ENCODE measurements at places on chromosomes 1 and 21.
A peak's percentile ranks its signal among the peaks of the same experiment; 100 is the strongest.

DNA sequence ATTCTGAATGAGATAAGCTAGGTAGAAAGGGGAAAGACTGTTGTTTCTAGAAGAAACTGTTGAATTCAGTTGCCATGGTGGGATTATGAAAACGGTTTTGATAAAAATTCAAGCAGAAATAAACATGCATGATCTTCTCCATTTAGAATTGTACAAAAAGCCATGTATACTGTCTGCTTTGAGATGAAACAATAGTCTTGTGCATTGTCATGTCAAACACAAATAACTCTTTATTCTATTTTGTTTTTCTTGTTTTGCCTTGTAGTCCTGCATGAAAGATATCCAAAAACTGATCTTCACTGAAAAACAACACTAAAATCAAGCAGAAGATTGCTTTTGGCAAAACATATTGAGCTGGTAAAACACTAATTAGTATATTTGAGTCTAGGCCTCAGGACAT, 659.9 kb downstream of the LTN1 start:
- DNase-seq: no peak

- DNase-seq: no peak
Measured at GRCh38 chr1:89361681-89362080, 2.2 kb upstream of the GBP6 start.

- DNase-seq: peak; percentile 26
Measured at GRCh38 chr21:42081138-42081537, 10.0 kb downstream of the UMODL1 start.

- no peak for DNase-seq
Measured at GRCh38 chr1:169933984-169934725, 40.5 kb upstream of the SCYL3 start.

DNA sequence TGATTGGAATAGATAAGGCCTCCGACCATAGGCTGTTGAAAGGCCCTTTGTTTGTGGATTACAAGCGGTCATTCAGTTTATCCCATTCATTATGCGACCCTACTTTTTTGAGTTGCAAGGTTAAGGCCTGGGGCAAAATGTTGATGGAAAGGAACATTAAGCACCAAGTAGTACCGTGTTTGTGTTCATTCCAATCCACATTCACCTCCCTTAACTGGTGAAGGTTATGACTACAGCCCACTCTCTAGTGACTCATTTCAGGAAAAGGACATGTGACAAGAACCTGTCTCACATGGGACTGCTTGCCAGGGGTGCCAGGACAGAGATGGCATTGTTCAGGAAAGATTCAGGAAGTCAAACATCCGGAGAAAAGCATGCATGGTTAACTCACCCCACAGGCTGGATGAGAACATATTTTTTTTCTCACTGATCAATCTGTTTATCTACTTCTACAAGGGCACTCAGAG, 81.6 kb downstream of the CD58 start:
- no peak for DNase-seq

DNA sequence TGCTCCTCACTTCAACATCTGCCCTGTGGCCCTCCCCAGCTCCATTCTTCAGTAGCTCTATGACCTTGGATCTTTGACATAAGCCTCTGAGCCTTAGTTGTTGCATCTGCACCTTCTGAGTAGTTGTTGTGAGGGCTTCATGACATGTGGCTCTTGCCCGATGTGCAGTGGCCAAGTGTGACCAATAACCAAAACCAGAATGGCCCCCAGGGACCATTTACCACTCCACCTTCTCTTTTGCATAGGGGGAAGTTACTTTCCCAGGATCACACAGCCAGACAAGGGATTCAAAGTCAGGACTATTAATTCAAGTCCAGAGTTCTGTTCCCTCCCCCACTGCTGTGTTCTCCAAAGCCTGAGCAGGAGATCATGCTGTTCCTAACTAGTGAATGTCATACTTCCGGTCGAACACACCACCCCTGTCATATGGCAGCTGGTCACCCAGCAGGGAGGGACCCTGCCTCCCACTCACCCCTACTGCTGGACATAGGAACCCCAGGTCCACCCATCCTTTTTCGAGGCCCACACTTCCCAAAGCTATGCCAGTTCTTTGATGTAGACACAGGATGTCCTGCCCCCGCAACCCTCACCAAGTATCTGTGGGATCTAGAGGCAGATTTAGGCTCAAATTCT, 4.0 kb downstream of the FGR start:
- no peak for DNase-seq

- peak; percentile 21 for DNase-seq
Measured at GRCh38 chr1:66283622-66284041, 250.3 kb upstream of the SGIP1 start.

DNA sequence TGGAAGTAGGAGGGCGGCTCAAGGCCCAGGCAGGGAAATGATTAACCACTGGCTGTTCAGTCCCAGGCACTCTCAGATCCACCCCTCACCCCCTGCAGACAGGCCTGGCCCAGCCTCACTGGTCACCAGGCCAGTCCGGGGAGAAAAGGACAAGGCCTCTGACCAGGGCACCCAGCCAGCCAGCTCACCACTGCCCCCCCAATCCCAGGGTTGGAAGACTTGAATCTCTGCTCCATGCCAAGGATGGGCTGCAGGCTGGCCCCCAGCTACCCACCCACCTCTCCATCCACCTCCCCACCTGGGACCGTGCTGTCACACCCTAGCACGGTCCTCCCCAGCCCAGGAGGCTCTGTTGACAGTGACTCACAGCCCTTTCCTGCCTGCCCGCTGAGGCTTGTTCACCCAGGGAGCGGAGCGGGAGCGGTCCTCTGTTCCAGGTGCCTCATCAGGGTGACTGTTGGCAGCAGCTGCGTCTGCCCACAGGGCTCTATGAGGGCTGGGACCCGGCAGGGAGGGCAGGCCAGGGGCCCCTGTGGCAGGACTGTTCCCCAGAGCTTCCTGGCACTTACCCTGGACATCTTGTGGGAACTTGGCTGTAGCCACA, 2.2 kb downstream of the LAD1 start:
- no peak for DNase-seq

GRCh38 chr1:56576880-56577405, 2.4 kb downstream of the PLPP3 start:
- DNase-seq: peak; percentile 60

DNA sequence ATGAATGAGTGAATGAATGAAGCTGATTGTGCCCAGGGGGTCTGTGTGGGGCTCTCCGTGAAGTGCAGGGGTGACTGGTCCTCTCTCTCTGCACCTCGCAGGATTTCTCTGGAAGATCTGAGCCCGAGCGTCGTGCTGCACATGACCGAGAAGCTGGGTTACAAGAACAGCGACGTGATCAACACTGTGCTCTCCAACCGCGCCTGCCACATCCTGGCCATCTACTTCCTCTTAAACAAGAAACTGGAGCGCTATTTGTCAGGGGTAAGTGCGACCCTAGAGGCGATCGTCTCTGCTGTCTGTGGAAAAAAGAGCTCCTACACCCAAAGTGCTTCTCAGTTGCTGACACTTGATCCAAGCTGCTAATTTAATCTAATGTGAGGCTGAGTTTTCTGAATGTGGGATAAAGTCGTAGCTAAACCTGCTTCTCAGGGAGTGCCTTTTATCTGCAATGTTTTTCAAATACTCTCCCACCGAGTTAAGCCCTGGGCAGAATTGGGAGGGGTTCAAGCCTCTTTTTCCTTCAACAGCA, 101.7 kb downstream of the HUNK start:
- no peak for DNase-seq

DNA sequence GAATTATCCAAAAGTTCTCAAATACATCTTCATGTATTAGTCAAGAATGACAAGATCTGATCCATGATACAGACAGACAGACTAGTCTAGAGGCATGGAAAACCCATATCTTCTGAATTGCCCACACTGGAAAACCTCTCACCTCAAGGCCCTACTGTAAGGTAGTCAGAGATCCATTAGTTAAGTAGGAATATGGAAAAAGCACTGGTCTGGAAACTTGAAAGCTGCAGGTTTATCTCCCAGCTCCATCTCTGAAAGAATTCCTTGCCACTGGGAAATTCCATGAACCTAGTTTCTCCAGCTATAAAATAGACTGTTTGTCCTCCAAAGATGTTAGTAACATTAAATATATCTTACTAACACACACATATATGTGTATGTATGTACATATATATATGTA, 169.2 kb downstream of the AKT3 start:
- no peak for DNase-seq

DNA sequence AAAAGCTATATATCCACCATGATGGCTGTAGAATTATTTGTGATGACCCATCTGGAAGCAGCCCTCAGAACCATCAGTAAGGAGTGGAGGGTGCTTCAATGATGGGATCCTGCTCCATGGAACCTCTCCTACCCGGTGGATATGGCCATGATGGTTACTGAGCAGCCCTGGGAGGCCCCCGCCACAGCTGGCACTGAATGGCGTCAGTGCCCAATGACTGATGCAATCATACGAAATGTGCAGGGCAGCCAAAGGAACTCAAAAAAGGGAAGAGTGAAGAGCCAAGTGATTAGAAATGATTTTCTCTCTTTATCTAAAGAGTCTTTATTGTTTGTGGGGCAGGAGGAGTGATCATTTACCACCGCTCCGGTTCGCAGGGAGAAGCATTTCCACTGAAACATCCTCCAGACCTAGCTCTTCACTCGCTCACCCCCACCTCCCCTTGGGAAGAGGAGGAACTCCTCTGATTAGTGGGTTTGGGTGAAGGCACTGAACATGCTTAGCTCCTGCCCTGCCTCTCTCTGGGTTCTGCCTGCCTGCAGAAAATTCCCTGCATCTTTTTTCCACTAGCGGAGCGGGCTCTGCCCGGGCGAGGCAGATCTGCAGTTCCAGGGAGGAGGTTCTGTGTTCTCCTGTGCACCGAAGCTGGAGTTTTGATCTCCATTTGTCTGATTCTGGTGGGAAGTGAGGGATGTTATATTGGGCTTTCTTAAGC, 260.3 kb downstream of the GRIK3 start:
- no peak for DNase-seq

DNA sequence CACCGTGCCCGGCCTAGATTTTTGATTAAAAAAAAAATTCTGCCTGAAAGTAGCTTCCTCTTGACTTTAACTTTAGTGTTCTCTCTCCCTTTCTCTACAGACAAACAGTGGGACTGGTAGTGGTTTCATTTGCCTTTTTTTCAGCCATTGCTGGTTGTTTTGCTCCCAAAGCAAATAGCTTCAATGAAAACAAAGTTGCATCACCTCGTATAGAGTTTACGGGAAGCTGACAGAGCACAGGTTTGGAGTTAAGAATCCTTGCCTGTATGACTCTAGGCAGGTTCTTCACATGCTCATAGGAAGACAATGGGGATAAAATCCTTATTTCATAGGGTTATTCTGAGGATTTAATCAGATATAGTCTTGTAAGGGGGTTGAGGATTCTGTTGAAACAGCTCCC, 21.6 kb downstream of the AADACL4 start:
- no peak for DNase-seq

DNA sequence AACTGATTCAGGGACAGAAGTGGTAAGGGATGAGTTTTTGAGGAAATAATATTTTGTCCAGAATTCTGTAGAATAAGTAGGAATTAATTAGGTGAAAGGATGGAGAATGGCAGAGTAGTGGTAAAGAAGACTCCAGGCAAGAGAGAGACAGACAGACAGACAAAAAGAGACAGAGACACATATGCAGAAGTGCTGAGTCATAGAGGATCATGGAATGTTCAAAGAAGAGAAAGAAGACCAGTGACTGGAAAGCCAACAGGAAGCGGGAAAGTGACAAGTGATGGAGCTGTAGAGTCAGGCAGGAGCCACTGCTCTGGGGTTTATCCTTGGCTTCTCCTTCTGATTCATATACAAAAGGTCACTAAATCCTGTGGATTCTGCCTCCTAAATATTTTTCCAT, 85.9 kb downstream of the UROD start:
- DNase-seq: no peak

- DNase-seq: no peak
Measured at GRCh38 chr1:7373251-7373650, 397.8 kb upstream of the VAMP3 start.

- no peak for DNase-seq
Measured at GRCh38 chr1:37755951-37756560, 8.9 kb downstream of the EPHA10 start.

- no peak for DNase-seq
Measured at GRCh38 chr1:107359472-107360241, 218.8 kb downstream of the NTNG1 start.

DNA sequence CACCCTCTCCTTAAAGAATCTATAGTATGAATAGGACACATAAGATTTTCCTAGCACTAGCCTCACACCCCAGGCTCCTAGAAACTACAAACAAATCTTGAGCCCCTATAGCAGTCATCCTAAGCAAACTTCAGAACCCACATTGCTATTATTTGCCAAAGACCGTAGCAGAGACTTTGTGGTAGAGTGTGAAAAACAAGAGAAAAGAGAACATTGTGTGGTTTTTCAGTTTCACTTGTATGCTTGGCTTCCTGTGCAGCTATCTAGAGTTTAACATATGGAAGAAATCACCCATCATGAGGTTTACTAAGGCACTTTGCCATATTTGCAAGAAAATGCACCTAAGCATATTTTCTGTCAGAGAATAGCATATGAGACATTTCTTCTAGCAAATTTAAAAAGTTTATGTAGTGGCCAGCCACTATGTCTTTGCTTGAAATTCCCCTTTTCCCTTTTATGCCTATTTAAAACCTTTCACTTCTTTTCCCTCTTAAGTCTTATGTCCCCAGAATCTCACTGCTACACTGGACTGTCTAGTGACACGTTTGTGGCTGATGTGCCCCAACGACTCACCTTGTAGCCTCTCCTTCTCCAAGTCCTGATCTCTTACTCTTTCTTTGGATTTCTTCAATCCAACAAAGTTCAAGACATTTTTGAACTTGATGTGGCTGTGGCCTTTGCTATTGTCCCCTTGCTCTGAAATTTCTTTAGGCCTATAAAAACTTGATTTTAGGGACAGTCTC, 25.6 kb downstream of the CCDC190 start:
- no peak for DNase-seq

DNA sequence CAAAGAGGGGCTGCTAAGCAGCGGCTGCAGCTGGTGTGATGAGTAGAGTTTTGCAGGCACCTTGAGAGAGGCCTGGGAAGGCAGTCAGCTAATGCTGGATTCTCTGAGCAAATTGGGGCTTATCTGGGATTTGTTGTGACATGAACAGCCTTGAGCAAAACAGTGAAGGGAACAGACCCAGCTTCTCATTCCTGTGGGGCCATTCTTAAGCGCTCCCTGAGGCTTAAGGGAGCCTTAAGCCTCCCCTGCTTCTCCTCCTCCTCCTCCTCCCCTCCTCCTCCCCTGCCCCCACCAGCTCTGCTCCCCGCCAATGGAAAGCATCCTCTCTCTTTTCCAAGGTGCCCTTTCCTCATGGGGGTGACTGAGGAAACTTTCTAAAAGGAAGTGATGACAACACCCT, 21.3 kb downstream of the HMGCS2 start:
- no peak for DNase-seq

- no peak for DNase-seq
Measured at GRCh38 chr1:226604560-226605317, 56.2 kb downstream of the STUM start.
